ENCODE measurements at places on chromosomes 7 and 10. TPM values are rescaled to one million over a fixed set of nuclear protein-coding genes. Genes with fewer than 3 reads are reported as not detected.

GRCh38 chr7:144842377-144842851, 6.6 kb upstream of the TPK1 start:
- DNase-seq, result no peak
- no peaks in the 10 kb centered on the region for H3K36me3 ChIP-seq
- no peak overlapping the region for H3K4me3 ChIP-seq
- no peaks in the 10 kb centered on the region for H3K4me1 ChIP-seq
- no peaks in the 10 kb centered on the region for H3K27me3 ChIP-seq
- H3K27ac ChIP-seq, result peak overlapping the region; percentile 27

- H3K36me3 ChIP-seq, result no peaks in the 10 kb centered on the region
- no peaks in the 10 kb centered on the region for H3K4me1 ChIP-seq
- no peak overlapping the region for H3K4me3 ChIP-seq
- no peak for DNase-seq
- H3K27ac ChIP-seq, result no peak overlapping the region
These were observed 43.6 kb upstream of the BAMBI start for GRCh38 chr10:28633750-28634149.

- no peak overlapping the region for H3K4me3 ChIP-seq
- no peaks in the 10 kb centered on the region for H3K27me3 ChIP-seq
- no peak overlapping the region for H3K27ac ChIP-seq
These were observed 1254.6 kb upstream of the CELF2 start for GRCh38 chr10:9762966-9763656.

- H3K4me1 ChIP-seq, result no peaks in the 10 kb centered on the region
- H3K36me3 ChIP-seq, result no peaks in the 10 kb centered on the region
- no peak for DNase-seq
These were observed 167.2 kb downstream of the EBF3 start for GRCh38 chr10:129796710-129797420.

DNA sequence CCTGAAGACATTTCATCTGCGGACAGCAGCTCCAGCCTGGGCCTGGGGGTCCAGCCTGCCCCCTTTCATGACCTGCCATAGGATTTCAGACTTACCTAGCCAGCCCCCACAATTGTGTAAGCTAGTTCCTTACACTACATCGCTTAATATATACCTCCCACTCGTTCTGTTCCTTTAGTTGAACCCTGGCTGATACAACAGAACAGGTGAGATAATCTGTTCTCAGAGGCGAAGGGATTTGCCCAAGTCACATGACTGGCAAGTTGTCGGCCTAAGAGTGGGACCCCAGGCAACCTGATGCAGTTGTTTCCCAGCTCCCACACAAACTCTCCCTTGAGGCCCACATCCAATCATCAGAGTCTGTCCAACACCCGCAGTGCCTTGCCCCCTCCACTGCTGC, 168.2 kb downstream of the SH3PXD2A start:
- peaks cover 9% of the 10 kb centered on the region for H3K4me1 ChIP-seq
- H3K27ac ChIP-seq, result no peak overlapping the region
- no peaks in the 10 kb centered on the region for H3K27me3 ChIP-seq
- no peak overlapping the region for H3K4me3 ChIP-seq

Gene PILRA
- 2.7 TPM for total RNA-seq

DNA sequence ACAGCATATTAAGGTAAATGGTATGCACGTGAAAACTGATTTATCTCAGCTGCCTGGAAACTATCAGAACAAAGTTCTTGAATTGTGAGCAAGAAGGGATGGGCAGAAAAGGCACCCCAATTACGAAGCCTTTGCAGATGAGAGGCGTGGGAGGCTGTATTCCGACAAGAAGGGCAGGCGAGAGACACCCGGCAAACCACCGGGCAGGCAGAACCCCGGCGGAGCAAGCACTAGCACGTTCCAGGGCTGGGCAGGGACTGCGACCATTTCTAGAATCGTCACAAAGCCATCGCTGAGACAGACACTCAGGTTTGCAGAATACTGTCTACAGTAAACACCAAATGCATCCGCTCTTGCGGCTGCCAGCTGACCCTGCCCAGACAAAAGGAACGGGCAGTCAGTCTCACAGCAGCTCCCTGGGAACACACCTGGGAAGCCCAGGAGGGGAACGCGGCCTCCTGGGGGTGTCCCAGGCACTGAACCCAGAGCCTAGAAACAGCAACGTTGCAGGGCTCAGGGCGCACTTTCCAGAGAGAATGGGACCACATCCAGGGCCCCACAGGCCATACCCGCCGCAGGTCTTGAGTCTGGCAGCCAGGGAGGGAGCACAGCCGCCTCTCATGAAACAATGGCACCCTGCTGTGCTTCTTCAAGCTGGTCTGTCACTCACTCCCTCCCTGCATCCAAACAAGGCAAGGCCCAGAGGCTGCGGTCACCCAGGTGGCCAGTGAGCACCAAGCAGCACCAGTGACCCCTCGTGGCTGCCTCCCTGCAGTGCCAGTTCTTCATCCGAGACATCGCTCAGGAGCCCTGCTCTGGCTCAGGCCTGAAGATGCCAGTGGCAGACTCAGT, 261.9 kb downstream of the PTPRN2 start:
- H3K27ac ChIP-seq, result no peak overlapping the region
- no peaks in the 10 kb centered on the region for H3K27me3 ChIP-seq
- H3K36me3 ChIP-seq, result no peaks in the 10 kb centered on the region
- H3K4me3 ChIP-seq, result no peak overlapping the region
- no peaks in the 10 kb centered on the region for H3K4me1 ChIP-seq

Gene CLCN1
- 9.8 TPM for total RNA-seq

- no peak overlapping the region for H3K4me3 ChIP-seq
- H3K27me3 ChIP-seq, result no peaks in the 10 kb centered on the region
- DNase-seq, result peak; percentile 87
- H3K4me1 ChIP-seq, result peaks cover 24% of the 10 kb centered on the region
- no peak overlapping the region for H3K27ac ChIP-seq
These were observed 14.0 kb downstream of the DNAJB12 start for GRCh38 chr10:72340510-72341261.

Gene CPXM2
- 1.4 TPM for total RNA-seq

Gene HECW1
- total RNA-seq, result 1.0 TPM

- no peak for DNase-seq
- H3K4me1 ChIP-seq, result peaks cover 5% of the 10 kb centered on the region
- no peak overlapping the region for H3K27ac ChIP-seq
- H3K36me3 ChIP-seq, result no peaks in the 10 kb centered on the region
These were observed 403.2 kb downstream of the RPS24 start for GRCh38 chr10:78436706-78437406.

- H3K27ac ChIP-seq, result no peak overlapping the region
- no peaks in the 10 kb centered on the region for H3K4me1 ChIP-seq
- DNase-seq, result peak; percentile 8
- H3K4me3 ChIP-seq, result no peak overlapping the region
These were observed 110.6 kb downstream of the TCERG1L start for GRCh38 chr10:131200856-131201470.

Gene TNKS2
- total RNA-seq, result 29.8 TPM

- H3K27me3 ChIP-seq, result no peaks in the 10 kb centered on the region
- no peaks in the 10 kb centered on the region for H3K36me3 ChIP-seq
- peak overlapping the region; percentile 41 for H3K27ac ChIP-seq
These were observed 20.8 kb downstream of the EPC1 start for GRCh38 chr10:32326119-32326518.

GRCh38 chr7:95398155-95398940, 2.2 kb upstream of the PON3 start:
- peaks cover 5% of the 10 kb centered on the region for H3K27me3 ChIP-seq
- H3K36me3 ChIP-seq, result no peaks in the 10 kb centered on the region
- DNase-seq, result no peak
- no peak overlapping the region for H3K4me3 ChIP-seq
- H3K4me1 ChIP-seq, result no peaks in the 10 kb centered on the region

GRCh38 chr7:100723732-100724275, 3.5 kb downstream of the EPO start:
- peaks cover 14% of the 10 kb centered on the region for H3K27me3 ChIP-seq
- no peak overlapping the region for H3K4me3 ChIP-seq
- H3K27ac ChIP-seq, result no peak overlapping the region
- H3K4me1 ChIP-seq, result no peaks in the 10 kb centered on the region
- H3K36me3 ChIP-seq, result no peaks in the 10 kb centered on the region

DNA sequence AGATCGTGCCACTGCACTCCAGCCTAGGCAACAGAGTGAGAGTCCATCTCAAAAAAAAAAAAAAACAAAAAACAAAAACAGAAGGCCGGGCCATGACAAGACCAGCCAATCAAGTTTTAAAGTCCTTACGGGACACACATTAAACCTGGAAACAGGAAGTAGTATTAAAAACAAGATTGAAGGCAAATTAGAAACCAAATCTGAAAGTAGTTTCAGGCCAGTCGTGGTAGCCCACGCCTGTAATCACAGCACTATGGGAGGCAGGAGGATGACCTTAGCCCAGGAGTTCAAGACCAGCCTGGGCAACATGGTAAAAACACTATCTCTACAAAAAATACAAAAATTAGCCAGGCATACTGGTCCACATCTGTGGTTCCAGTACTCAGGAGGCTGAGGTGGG, 18.1 kb downstream of the PSAP start:
- peaks cover 50% of the 10 kb centered on the region for H3K4me1 ChIP-seq
- H3K27me3 ChIP-seq, result no peaks in the 10 kb centered on the region
- DNase-seq, result no peak
- H3K4me3 ChIP-seq, result no peak overlapping the region

Gene PDE6C
- not detected for total RNA-seq

DNA sequence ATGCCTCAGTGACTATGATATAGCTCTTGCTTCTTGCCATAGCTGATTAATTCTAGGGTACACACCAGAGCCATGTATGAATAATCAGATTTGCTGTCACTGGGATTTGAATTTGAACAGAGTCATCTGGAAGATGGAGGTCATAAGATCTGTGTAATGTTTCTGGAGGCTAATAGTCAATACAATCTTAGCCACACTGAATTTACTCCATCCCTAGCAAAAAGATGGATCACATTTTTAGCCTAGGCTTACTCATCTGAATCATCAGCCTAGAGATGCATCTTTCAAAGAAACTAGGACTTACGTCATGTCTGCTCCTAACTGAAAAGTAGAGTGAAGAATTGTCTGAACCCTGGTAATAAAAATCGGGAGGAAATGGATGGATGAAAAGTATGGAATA, 142.3 kb upstream of the ZNF804B start:
- H3K27me3 ChIP-seq, result no peaks in the 10 kb centered on the region
- DNase-seq, result no peak
- H3K4me1 ChIP-seq, result no peaks in the 10 kb centered on the region
- H3K27ac ChIP-seq, result no peak overlapping the region

DNA sequence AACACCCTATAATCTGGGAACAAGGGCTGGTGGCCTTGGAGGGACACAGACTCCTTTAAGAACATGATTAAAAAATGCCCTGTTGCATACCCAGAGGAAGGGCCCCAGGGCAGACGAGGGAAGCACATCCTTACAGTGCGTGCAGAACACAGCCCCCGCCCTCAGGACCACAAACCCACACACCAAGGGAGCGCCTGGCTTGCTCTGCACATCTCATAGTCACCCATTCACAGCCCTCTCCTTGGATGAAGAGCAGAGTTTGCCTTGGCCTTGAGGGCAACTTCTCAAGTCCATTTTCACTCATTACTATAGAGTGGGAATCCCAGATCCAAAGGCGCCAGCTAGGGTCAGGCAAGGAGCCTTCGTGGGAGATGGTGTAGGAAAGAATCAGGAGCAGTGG, 6.3 kb upstream of the VSIR start:
- H3K4me1 ChIP-seq, result peaks cover 6% of the 10 kb centered on the region
- H3K27ac ChIP-seq, result no peak overlapping the region
- H3K4me3 ChIP-seq, result no peak overlapping the region
- H3K36me3 ChIP-seq, result no peaks in the 10 kb centered on the region

DNA sequence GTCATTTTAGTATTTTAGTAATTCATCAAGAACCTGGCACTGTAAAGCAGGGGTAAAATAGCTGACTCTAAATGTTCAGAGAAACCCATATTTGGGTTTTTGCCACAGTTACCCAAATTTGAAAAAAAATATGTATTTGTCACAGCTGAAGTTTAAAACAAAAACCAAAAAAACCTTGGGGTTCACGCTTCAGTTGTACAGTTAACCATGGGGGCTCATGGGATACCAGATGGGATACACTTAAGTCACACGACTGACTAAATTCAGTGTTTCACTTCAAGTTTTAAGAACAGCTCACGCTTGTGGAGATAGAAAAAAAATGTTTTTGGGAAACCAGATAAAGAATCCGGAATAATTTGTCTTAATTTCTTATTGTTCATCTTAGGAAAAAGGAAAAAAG, 2.1 kb downstream of the ARL3 start:
- H3K4me1 ChIP-seq, result peaks cover 14% of the 10 kb centered on the region
- no peaks in the 10 kb centered on the region for H3K27me3 ChIP-seq
- H3K27ac ChIP-seq, result no peak overlapping the region
- no peak overlapping the region for H3K4me3 ChIP-seq

Gene GHRHR
- not detected for total RNA-seq

GRCh38 chr7:44131173-44132029, 8.1 kb upstream of the POLD2 start:
- H3K4me1 ChIP-seq, result peaks cover 8% of the 10 kb centered on the region
- no peak overlapping the region for H3K4me3 ChIP-seq
- H3K36me3 ChIP-seq, result no peaks in the 10 kb centered on the region
- peak; percentile 11 for DNase-seq
- no peaks in the 10 kb centered on the region for H3K27me3 ChIP-seq

Gene CRTAC1
- 0.07 TPM for total RNA-seq

DNA sequence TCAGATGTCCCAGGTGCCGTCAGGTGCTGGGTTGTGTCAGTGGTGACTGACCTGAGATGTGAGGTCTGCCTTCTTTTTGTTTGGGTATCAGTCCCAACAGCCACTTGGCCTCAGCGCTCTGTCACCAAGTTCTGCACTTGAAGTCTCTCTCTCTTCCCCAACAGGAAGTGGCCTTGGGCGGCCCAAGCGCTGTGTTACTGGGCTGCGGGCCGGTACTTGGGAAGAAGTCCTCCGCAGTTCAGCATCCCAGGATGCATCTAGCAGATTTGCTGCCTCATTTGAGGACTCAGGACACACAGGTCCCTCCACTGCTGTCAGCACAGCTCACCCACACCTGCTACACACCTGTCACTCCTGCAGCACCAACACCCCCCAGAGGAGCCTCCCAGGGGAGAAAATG, 40.1 kb downstream of the LYZL2 start:
- H3K27me3 ChIP-seq, result no peaks in the 10 kb centered on the region
- no peaks in the 10 kb centered on the region for H3K36me3 ChIP-seq
- H3K4me1 ChIP-seq, result no peaks in the 10 kb centered on the region
- no peak for DNase-seq
- no peak overlapping the region for H3K4me3 ChIP-seq

DNA sequence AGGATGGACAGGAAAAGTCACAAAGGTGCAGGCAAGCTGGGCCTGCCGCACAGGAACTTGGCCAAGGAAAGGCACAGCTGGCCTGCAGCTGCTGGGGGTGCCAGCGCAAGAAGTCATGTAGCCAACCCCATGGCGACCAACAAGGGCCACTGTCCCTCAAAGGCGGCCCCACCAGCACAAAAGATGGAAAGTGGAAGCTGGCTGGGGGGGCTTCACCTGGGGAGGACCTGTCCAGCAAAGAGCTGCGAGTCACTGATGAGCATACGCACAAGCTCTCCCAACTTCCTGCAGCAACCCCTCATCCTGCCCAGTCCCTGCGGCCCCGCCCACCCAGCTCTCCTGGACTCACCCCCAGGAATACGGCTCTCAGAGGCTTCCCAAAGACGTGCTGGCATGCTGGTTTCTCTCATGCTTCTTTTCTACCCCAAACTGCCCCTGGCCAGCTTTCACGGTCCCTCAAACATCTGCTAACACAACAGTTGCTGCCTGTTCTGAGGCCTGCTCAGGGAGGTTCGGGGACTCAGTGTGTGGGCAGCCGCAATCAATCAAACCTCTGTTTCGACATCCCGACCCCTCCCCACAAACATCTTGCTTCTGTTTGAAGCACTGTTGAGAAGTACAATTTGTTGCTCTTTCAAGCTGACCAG, 67.6 kb downstream of the FAM53B start:
- no peaks in the 10 kb centered on the region for H3K27me3 ChIP-seq
- no peak overlapping the region for H3K27ac ChIP-seq
- H3K4me1 ChIP-seq, result peaks cover 78% of the 10 kb centered on the region
- peak; percentile 11 for DNase-seq

- peaks cover 90% of the 10 kb centered on the region for H3K27me3 ChIP-seq
- no peaks in the 10 kb centered on the region for H3K36me3 ChIP-seq
- peak overlapping the region; percentile 60 for H3K4me3 ChIP-seq
- H3K27ac ChIP-seq, result no peak overlapping the region
These were observed 1.1 kb downstream of the CYP26A1 start for GRCh38 chr10:93074597-93075368.
